Activated CD4-positive, alpha-beta T cell treated with anti-CD3 and anti-CD28 coated beads for 1 hour (primary cell): ENCODE measurements at places on chromosomes 6 and 20.

- no peak for DNase-seq
These were observed 118.0 kb downstream of the CHD6 start for GRCh38 chr20:41499961-41500725.

DNA sequence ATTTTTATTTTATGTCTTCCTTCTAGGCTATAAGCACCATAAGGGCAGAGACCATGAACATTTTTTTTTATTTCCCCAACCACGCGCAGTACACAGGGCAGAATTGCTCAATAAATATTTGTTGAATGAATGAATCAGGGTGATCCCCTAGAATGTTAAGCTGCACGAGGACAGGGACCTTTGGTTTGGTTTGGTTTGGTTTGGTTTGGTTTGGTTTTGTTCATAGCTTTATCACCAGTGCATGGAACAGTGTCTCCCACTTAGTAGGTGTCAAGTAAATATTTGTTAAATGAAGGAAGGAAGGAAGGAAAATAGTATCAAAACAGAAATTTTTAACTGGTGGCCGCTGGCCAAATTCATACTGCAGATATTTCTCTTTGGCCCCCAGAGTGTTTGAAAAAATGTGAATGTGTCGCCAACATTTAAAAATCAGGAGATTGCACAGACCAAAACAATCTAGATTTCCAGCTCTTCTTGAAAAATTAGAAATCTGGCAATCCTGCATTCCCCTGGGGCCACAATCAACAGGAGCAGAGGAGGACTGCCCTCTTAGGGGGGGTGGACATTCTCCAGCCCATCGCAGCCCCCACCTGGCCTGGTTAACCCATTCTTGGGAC, 205.3 kb downstream of the EYA2 start:
- DNase-seq: no peak

GRCh38 chr20:4812641-4813075, 90.9 kb downstream of the PRND start:
- DNase-seq: no peak

DNA sequence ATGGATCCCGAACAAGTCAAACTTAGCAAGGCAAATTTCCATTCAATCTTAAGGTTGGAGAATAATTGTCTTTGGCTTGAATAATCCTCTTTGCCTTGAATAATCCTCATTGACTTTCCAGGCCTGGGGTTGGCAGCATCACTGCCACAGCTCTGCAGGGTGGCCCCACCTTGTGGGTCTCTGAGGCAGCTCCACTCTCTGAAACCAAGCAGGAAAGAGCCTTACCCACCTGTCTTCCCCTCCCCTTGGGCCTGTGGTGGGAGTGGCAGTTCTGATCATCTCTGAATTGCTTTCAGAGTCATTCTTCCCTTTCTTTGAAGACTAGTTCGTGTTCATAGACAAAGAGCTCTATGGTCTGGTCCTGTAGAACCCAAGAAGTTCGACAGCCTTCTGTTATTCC, 47.5 kb downstream of the KCNQ5 start:
- DNase-seq: no peak

GRCh38 chr6:151286214-151286613, 46.4 kb downstream of the AKAP12 start:
- DNase-seq: no peak

DNA sequence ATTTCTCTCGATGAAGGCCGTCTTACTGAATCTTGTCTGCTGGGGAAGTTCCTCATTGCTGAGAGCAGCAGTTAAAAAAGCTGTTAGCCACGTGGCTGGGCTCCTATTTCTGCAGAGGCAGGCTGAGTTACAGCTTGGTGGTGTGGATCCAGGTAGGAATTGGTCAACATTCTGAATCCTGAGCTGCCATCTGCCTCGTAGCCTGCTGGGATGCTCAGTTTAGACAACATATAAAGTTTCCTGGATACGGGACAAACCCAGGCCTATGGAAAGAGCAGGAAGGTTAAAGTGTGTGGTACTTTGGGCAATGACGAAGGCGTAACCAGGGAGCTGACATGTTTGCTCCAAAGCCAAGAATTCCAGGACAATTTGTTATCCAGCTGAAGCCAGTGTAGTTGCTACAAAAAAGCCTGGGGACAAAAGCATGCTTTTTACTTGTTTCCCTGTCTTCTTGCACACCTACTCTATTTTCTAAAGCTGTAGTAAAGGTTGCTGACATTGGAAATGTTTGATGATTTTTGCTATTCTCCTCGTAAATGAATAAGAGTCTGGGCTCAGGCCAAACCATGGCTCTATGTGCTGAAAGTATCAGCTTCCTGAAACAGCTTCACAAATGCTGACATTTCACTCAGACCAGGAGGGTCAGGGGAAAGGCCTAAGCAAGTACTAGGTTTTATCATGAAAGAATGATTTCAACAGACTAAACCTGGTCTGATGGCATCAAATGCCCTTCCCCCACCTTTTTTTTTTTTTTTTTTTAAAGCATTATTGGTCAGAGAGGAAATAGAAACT, 12.4 kb upstream of the MYLK2 start:
- DNase-seq: no peak

DNA sequence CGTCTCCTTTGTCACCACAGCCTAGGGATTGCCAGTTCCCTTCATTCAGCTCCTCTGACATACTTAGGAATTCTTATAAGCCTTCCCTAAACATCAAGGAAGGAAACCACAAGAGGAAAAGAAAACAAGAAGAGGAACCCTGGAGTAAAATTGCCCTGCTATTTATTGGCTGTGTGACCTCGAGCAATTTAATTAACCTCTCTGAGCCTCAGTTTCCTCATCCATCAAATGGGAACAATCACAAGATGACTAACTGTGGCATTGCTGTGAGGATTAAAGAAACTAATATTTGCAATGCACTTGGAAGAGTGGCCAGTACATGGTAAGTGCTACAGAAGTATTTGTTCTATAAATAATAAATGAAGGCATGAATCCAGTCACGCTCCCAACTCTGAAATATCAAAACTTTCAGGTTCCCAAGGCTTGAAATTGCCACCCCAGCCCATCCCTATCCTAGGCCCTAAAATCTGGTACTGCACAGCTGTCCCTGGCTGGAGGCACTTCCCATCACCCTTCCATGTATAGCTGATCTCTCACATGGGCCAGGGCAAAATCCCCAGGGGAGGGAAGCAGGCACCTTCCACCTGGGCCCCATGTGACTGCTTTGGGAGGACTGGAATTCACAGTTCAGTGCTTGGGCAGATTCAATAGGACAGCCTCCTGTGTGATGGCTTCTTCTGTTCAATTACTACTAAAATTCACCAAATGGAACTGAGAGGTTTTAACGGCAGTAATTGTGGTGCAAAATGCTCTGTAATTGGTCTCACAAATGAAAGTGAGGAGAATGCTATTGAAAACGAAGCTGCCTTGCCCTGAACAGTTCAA, 78.0 kb upstream of the MAFB start:
- DNase-seq: no peak

- no peak for DNase-seq
These were observed 52.7 kb downstream of the CDH22 start for GRCh38 chr20:46255440-46256104.

GRCh38 chr6:135008072-135008940, 46.3 kb downstream of the HBS1L start:
- no peak for DNase-seq

GRCh38 chr20:22566876-22567658, 17.3 kb downstream of the FOXA2 start:
- no peak for DNase-seq
